SHP77 treated with DMSO at 0.1 percent for 48 hours (cell line): ENCODE measurements at places on chromosomes 2 and 18.

- no peak for DNase-seq
Measured at GRCh38 chr2:44360749-44361329, 455 bp downstream of the PREPL start.

DNA sequence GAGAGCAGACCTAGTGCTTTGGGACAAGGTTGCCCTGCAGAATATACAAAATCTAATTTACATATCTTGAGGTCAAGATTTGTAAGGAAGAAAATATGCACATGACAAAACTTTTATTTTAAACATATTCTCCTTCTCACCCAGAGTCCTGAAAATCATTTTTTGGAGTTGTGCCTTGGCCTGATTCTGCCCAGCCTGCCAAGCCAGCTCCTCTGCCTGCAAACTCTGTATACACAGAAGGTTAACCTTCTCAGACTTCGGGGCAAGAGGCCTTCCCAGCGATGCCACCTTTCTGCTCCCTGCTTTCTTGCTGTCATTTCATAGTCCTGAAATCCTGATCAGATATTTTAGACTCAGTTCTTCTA is 95.8 kb upstream of the CAVIN2 start:
- no peak for DNase-seq

DNA sequence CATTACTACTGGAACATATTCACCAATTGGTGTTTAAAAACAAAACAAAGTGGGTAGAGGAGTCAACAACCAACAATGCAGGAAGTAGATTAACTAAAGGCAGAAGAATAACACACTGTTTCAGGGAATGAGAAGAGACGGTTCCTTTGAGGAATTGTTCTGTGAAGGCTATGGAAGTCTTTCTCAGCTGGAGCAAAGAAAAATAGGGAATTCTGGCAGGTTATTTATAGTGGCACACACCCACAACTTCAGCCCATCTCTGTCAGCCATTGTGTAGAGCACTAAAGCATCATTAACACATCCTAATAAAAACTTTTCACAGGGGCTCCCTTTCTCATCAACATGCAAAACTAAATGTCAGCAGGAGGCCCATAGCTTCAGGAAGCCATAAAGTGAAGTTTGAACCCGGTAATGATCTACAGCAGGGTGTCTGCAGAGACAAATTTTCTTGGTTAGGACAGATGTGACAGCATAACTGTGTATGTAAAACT is 113.6 kb downstream of the CDH2 start:
- no peak for DNase-seq

DNA sequence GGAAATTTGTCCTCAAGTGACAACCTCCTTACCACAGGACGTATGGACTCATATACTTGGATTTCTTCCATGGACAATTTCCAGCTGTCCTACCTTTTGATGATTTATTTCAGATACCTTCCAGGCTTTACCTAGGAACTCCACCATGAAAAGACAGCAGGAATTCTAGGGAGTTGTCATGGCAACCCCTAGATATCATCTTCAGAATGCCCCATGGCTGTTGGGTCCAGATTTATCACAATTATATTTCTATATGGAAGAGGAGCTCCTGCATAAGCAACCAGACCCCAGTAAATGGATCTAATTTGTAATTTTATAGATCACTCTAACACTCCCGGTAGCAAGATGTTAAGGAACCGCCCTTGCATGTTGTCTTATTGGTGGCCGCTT is 102.3 kb upstream of the ZNF521 start:
- no peak for DNase-seq

- no peak for DNase-seq
Measured at GRCh38 chr2:69954084-69954483, 7.3 kb downstream of the ASPRV1 start.

GRCh38 chr2:65666156-65666725 is 233.8 kb upstream of the SPRED2 start:
- DNase-seq: no peak

GRCh38 chr18:28831908-28832307 is 655.0 kb upstream of the CDH2 start:
- DNase-seq: no peak

DNA sequence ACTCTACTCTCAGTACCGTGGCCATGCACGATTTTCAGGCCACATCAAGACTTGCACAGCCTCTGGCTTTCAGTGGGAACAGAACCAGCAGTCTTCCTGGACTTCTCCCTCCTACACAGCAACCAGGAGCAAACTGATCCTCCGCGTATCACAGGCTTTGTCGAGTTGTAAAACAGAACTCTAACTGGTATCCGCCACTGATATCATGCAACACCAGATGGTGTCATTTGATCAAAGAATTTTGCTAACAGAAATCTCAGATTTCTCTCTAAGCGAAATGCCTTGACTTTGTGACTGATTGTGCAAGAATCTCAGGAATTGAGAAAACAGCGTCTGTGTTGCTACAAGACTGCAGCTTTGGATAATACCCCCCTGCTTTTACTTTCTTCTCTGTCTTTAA is 85.7 kb downstream of the COPS8 start:
- no peak for DNase-seq

- DNase-seq: no peak
Measured at GRCh38 chr2:161556440-161556839, 67.8 kb upstream of the SLC4A10 start.

GRCh38 chr2:220856486-220856885 is 715.6 kb downstream of the EPHA4 start:
- DNase-seq: no peak

- DNase-seq: no peak
Measured at GRCh38 chr2:70233926-70234325, 14.5 kb downstream of the TIA1 start.

DNA sequence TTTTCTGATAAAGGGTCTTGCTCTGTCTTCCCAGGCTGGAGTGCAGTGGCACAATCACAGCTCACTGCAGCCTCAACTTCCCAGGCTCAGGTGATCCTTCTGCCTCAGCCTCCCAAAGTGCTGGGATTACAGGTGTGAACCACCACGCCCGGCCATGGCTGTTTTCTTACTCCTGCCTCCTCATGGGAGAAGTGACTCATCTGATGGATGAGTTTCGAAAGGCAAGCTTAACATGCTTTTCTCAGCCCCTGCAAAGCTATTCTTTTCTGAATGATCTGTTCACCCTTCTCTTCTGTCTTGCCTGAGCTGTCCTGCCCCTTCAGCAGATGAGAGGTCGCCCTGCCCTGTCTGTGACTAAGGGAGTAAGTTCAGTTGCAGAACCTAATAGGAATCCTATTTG is 929 bp upstream of the CREG2 start:
- no peak for DNase-seq

- no peak for DNase-seq
Measured at GRCh38 chr2:210092791-210093190, 78.4 kb downstream of the KANSL1L start.

- DNase-seq: no peak
Measured at GRCh38 chr2:20677301-20678085, 10.5 kb downstream of the GDF7 start.

DNA sequence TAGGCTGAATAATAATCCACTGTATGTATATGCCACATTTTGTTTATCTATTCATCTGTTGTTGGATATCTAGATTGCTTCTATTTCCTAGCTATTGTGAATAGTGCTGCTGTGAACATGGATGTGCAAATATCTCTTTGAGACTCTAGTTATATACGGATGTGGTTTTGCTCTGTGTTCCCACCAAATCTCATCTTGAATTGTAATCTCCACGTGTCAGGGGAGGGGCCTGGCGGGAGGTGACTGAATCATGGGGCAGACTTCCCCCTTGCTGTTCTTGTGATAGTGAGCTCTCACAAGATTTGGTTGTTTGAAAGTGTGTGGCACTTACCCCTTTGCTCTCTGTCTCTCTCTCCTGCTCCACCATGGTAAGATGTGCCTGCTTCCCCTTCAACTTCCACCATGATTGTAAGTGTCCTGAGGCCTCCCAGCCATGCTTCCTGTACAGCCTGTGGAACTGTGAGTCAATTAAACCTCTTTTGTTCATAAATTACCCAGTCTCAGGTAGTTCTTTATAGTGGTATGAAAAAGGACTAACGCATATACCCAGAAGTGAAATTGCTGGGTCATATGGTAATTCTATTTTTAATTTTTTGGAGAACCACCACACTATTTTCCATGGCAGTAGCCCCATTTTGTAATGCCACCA is 86.1 kb upstream of the UPP2 start:
- DNase-seq: no peak

GRCh38 chr2:106030287-106031268 is 163.5 kb downstream of the UXS1 start:
- no peak for DNase-seq

DNA sequence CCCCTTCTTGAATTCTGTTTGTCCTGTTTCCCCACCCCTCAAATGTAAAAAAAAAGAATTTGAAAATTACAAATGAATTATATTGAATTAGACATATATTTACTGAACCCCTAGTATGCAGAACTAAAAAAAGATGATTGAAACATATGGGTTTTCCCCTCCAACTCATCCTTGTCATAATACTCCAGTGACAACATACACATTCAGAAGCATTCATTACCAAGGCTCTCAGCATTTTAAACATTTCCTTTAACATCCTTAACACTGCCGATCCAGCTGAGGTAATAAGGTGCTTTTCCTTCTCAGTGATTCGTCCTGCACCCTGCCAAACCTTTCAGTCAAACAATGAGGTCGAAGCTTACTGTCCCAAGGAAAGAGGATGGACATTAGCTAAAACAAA is 53.1 kb upstream of the DTNB start:
- DNase-seq: no peak

DNA sequence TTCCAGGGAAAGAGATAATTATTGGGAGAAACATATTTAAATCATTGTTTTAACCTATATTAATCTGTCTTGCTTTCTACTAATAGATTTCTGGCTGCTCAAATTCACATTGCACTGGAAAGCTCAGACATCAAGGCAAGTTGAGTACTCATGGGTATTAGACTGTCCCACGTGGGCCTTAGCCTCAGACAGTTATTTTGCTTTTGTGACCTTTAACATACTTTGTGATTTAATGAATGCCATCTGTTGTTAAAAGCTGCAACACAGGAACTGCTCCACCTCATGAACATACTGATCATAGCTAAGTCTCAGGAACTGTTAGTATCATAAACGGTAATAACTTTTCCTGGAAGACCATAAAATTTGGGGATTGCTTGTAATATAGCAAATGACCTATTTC is 2.7 kb upstream of the LCT start:
- DNase-seq: no peak

DNA sequence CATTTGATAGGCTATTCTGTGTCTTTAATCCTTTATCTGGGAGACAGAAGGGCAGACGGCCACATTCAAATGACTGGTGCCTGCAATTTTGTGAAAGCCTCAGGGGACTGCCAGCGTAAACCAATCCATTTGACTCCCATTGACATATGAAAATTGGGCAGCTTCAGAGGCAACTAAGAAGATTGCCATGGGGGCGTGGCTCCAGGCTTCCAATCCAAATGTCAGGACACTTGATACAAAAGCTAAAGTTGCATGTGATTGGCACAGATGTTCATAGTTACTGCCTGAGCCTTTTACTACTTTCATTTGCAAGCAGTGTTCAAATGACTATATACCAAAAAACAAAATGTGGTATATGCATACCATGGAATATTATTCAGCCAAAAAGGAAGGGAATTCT is 42.0 kb downstream of the SPC25 start:
- DNase-seq: no peak

DNA sequence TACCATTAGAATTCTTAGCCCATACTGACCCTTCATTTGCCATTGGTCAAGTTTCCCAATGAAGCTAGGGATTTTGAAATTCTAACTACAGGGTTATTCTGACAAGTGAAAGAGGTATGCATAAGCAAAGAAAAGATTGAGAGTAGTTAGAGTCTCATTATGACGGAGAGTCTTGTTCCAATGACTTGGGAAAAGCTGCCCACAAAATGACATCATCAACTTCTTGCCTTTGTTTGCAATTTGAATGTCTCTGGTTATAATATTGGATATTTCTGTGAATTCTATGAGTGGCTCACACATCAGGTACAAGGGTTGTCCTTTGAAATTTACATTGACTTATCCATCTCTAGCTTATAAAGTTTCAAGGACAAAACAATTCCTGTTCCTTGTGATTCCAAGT is 772.2 kb downstream of the TRIB2 start:
- no peak for DNase-seq

- no peak for DNase-seq
Measured at GRCh38 chr2:45963816-45964215, 312.3 kb downstream of the PRKCE start.

GRCh38 chr2:208036357-208036756 is 11.0 kb upstream of the PLEKHM3 start:
- DNase-seq: no peak

DNA sequence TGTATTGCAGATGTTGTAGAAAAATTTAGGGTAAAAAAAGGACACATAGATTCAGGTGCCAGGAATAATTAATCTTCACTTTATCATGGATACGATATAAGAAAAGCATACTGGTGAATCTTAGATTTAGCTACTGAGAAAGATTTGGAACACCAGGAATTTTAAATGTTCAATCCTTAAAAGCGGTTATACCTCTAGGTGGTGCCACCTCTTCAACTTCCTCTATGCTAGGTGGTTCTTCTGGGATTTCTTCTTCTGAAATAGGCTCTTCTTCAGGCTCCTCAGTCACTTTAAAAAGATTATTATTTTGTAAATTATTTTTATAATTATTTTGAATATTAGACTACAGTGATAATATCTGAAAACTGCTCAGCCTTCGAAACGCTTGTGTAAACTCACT is 133.1 kb downstream of the TTN start:
- DNase-seq: no peak

- no peak for DNase-seq
Measured at GRCh38 chr2:98029718-98030222, 34.0 kb upstream of the TMEM131 start.

- DNase-seq: peak; percentile 84
Measured at GRCh38 chr2:199955007-199955338, 318 bp downstream of the TYW5 start.

GRCh38 chr2:36483290-36483689 is 114.7 kb downstream of the FEZ2 start:
- no peak for DNase-seq

- no peak for DNase-seq
Measured at GRCh38 chr18:58195278-58195765, 151.3 kb downstream of the NEDD4L start.

DNA sequence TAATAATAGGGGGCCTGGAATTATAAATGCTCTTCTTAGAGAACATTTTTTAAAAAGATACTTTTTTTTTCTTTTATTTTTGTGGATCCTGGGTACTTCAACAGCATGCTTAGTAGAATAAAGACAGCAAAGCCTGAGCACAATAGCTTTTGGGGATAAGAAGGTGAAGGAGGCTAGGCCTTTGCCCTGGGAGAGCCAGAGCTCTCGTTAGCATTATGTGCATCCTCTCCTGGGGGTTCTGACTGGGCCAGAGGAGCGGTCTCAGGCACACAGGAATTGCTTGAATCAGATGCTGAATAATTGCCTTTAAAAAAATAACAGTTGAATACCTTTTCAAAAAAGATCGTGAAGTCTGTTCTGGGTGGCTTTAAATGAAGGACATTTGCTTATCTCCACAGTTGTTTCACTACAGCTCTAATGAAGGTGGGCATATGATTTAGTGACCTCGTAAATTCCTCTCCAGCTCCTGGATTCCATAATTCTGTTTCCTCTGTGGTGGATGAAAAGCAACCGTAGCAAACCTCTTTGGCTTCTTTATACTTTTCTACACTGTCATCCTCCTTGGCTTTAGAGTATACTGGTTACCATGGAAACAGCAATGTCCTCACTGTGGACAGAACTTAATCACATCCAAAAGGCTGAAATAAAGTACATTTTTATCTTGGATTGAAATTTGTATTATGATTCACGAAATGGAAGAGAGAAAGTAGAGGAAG is 133.8 kb downstream of the MAIP1 start:
- no peak for DNase-seq
